ENCODE measurements at places on chromosomes 4 and X.

- no peak for DNase-seq
Observed at GRCh38 chrX:30948051-30948450, 59.0 kb upstream of the TAB3 start.

GRCh38 chrX:154714925-154715324 is 36.0 kb downstream of the GAB3 start:
- DNase-seq: peak; percentile 54

- DNase-seq: peak; percentile 41
Observed at GRCh38 chr4:112956484-112956896, 93.0 kb upstream of the ANK2 start.

GRCh38 chrX:87391742-87392141 is 125.9 kb upstream of the KLHL4 start:
- DNase-seq: no peak

All from brain (organoid and tissue), 16 donors.